Muscle of back (tissue), 13 donors: ENCODE measurements at places on chromosomes 1 and 21.

GRCh38 chr21:44574457-44575306 lies 1.2 kb downstream of the KRTAP10-4 start:
- no peak for DNase-seq

DNA sequence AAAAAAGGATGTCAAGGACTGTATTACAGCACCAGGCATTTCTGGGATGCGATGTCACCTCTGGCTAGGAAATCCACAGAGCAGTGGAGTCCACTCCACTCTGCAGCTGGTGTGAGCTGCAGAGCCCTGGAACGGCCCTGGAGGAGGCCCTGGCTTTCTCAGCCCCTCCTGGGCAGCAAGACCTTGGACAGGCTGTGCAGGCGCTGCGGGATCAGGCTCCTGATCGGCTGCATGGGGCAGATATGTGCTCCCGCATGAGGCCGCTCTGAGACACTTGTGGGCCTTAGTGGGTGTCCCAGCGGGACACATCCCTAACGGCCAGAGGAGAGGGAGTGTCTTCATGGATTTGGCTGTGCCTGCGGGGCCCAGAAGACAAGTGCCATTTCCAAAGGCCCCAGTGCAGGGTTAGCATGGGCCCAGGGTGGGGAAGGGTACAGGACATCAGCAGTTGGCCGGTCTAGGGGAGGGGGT lies 6.2 kb downstream of the DNMT3L start:
- DNase-seq = peak; percentile 6

DNA sequence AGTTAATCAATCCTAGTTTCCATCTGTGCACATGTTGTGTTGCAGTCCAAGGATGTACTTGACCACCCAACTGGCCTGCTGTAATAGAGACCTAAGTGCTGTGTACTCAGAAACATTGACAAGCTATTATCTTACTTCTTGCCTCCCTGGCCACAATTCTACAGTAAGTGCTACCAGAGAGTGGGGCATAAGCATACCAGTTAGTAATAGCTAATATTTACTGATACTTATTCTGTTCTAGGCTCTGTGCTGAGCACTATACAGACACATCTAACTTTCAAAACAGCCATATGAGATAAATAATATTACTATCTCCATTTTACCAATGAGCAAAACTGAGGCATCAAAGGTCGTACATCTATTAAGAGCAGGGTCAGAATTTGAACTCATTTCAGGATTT lies 49.5 kb upstream of the NPL start:
- DNase-seq = no peak

DNA sequence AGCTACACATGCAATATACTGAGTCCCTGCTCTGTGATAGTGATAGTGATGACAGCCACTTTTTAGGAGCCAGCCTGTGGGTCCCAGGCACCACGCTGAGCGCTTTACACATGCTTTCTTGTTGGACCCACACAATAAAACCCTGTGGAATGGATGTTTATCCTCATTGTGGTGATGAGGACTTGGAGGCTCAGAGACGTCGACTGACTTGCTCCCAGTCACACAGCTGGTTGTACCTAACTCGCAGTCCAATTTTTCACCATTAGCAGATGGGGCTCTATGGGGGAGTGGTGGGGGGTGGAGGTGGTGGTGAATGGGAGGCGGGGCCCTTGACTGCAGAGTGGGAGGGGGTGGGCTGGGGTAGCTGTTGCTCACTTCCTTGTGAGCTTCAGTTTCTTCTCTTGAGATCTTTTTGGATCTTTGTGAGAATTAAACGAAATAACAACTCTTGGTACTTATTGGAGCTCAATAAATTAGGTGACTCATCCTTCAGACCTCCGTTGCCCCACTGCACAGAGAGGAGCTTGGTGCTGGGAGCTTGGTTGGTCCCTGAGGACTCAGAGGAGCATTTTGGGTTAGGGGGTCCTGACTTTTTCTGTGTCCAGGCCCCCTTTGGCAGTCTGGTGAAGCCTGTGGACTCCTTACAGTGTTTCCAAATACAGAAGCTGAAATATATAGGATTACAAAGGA lies 61.8 kb upstream of the CD1D start:
- DNase-seq = no peak

GRCh38 chr1:223609977-223610376 lies 55.5 kb downstream of the CAPN8 start:
- DNase-seq = no peak

DNA sequence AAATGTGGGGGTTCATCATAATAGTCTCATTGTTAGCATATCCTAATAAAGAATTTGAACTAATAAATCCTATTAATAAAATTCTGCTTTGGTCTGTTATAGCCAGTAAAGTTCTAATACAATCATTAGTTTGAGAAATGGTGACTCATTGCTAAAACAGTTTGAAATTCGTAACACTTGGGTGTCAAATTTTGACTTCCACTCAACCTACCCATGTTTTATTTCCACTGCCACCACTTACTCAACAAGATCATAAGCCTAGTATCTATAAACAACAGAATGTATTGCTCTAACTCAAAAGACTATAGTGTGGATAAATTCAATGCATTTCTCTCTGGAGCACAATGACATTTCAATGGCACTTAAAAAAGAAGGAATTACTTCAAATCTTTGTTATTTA lies 29.1 kb downstream of the LGALS8 start:
- DNase-seq = no peak

DNA sequence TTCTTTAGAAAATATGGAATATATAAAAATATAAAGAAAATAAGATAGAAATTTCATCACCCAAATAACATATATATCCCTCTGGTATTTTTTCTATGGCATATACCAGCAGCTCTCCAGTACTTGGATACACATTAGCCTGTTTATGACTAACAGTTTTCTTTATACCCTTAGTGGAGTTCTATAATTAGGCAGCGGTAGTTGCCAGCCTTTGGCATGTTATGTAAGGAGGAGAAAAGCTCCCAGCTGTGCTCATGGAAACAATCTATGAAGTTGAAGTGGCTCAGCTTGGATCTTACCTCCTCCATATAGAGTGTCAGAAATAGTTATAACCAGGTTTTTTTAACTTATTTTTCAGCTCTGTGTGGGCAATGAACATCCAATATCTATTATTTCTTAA lies 1636.8 kb downstream of the AMY1C start:
- no peak for DNase-seq

- DNase-seq = no peak
Observed at GRCh38 chr1:28056129-28056925, 32.1 kb downstream of the EYA3 start.

DNA sequence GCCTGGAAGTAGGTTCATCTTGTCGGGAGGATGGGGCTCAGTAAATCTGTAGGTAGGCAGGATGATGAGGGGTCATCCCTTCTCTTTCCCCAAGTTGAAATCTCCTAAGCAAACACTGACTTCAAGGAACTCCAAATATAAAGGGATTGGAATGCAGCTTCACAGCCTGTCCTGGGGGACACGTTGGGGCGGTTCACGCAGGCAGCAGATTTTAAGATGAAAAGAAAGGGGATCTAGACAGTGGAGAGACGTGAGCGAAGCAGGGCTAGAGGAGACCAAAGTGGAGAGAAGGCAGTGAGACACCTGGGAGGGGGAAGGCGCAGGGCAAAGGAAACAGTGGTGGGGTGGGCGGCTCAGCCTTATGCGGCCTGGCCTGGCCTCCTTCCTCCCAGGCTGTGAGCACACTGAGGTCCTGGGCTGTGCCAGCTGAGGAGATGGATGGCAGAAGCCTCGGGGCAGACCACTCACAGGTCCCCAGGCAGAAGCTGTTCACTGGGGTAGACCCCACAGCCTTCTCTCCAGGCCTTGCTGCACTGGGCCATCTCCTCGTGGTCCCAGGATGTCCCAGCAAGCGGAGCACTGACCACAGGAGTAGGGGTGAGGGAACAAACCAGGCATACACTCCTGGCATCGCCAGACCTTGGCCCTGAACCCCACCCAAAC lies 51.7 kb downstream of the TOR1AIP2 start:
- no peak for DNase-seq

DNA sequence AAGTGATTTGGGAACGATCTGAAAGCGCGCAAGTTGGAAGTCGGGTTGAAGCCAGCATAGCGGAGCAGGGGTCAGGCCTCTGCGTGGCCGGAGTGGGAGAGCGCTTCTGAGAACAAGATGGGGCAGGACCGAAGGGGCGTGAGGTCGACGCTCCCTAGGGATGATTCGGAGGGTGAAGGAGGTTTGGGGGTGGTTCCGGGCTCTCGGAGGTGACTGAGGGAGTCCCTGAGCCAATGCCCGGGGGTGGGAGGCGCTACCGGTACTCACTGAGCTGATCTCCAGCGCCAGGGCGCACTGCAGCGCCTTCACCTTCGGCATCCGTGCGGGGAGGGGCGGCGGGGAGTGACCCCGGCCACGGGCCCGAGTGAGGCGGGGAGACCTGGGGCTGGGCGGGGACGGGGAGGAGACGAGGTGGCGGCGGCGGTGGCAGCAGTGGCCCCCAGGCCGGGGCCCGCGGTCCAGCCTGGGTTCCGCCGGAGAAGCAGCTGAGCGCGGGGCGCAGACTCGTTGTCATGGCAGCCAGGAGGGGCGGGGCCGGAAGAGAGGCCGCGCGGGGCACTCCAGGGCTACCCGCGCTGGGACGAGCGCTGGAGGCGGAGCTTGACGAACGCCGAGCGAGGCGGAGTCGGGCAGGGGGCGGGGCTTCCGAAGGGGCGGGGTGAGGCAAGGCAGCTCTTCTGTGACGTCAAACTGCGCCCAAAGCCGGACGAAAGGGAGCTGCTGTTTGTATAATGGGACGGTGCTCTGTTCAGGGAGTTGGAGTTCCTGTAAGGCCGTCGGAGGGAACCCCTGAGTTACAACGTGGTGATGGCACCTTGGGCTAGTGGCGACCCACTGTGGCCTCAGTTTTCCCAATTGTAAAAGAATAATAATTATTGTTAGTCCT lies at the start of gene SPATA6:
TSS of gene SPATA6 (minus strand) at position 514 of the 886 bp plus-strand sequence. CDS start at position 318, 196 bp downstream.
- DNase-seq = peak; percentile 98

GRCh38 chr1:37476087-37476452 lies 1.7 kb downstream of the ZC3H12A start:
- no peak for DNase-seq

DNA sequence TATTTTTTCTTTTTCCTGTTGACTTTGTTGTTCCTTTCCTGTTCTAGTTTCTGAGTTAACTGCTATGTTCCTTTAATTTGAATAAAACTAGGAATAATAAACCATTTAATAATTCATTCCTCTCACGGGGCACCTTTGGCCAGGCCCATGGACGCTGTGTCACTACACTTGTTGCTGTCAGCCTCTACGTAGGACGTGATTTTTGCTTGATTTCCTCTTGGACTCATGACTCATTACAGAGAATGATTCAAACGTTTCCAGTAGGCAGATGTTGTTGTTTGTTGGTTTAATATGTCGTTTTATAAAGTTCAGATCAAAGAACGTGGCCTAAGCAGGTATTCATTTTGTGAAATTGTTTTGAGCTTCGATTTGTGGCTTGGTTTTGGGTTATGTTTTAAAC lies 9.1 kb upstream of the SLC19A1 start:
- DNase-seq = peak; percentile 29

DNA sequence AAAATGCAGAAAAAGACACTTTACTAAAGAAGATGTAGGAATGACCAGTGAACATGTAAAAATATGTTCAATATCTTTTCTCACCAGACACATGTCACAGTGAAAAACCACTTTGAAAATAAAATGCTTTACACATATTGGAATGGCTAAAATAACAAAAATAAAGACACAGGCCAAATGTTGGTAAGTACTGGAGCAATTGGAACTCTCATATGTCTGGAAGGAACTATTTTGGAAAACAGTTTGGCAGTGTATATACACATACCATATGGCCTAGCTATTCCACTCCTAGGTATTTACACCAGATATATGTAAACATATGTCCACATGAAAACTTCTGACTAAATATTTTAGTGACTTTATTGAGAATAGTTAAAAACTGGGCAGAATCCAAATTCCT lies 927.2 kb downstream of the BRINP3 start:
- DNase-seq = no peak

GRCh38 chr21:37348664-37349063 lies 17.9 kb upstream of the DYRK1A start:
- no peak for DNase-seq

DNA sequence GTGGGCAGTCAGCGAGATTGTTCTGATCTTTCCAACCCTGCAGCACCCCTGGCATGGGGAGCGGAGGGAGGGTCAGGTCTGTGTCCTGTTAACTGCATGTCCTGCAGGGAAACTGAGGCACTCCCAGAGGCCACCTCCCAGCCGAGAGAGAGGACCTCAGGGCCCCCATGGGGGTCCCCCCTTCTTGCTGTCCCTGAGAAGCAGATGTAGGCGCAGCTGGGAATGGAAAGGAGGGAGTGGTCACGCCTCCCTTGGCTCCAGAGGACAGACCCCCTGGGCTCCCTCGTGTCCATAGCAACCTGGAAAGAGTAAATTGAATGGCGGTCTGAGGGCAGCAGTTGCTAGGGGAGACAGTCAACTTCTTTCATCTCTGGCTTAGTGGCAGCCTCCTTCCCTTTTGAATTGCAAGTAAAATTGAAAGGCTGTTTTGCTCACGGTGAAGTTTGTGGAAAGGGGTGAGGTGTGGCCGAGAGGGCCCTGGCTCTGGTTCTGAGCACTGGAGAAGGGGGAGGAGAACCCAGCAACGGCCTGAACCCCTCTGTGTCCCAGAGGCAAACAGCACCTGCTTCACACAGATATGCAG lies 4.9 kb downstream of the CROCC start:
- DNase-seq = no peak

- no peak for DNase-seq
Observed at GRCh38 chr1:197920414-197921117, 3.4 kb downstream of the LHX9 start.

DNA sequence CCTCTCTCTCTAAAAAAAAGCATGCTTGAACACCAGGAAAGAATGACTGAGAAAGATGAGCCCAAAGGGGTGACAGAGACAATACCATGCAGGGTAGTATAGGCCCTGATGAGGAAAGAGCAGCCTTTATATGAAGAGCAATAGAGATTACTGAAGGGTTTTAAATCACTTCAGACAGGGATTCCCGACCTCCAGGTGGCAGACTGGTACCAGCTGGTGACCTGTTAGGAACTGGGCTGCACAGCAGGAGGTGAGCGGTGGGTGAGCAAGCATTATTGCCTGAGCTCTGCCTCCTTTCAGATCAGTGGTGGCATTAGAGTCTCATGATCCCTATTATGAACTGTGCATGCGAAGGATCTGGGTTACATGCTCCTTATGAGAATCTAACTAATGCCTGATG lies 30.8 kb upstream of the GTF2B start:
- DNase-seq = no peak

DNA sequence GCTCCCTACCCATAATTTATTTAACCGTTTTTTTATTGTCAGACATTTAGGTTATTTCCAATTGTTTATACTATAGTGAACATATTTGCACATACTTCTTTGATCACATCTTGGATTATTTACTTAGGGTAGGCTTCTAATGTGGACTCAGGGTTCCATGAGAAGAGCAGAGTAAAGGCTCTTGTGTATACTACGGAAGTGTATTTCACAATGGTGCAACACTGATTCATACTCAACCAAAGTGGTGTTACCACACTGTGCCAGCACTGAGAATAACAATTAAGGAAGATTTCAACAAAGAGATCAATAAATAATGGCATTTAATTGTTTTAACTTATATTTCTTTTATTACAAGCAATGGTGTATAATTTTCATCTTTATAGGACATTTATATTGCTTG lies 251.2 kb downstream of the ZNF326 start:
- no peak for DNase-seq

- DNase-seq = no peak
Observed at GRCh38 chr1:53086491-53087070, 24.6 kb downstream of the PODN start.
